Aorta (tissue), 5 donors: ENCODE measurements at places on chromosomes 5 and 9.
A peak's percentile ranks its signal among the peaks of the same experiment; 100 is the strongest.

GRCh38 chr5:149156435-149157083 lies 15.3 kb downstream of the ABLIM3 start:
- H3K27me3 ChIP-seq: no peaks in the 10 kb centered on the region
- no peak overlapping the region for H3K27ac ChIP-seq
- no peak overlapping the region for H3K4me3 ChIP-seq
- H3K4me1 ChIP-seq: peaks cover 4% of the 10 kb centered on the region
- H3K36me3 ChIP-seq: no peaks in the 10 kb centered on the region
- no peak for DNase-seq

DNA sequence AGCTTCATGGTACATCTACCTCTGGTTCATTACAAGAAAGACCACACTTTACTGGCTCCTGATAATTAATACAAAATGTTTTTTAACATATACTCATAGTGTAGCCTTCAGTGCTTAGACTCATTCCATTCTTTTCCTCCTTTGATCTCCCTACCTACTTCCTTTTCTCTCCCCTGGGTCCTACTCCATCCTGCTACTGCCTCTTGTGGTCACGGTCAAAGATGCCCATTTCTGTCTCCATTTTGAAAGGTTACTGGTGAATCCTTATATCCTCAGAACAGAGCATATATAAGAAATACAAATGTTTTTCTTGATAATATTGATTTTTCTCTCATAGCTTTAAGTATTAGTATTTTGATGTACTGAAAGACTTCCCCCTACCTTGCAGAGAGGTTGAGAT lies 375.9 kb downstream of the ARRDC3 start:
- H3K4me1 ChIP-seq: no peaks in the 10 kb centered on the region
- H3K27ac ChIP-seq: no peak overlapping the region
- no peaks in the 10 kb centered on the region for H3K36me3 ChIP-seq
- no peak for DNase-seq

GRCh38 chr5:167937635-167937998 lies 353.8 kb upstream of the WWC1 start:
- H3K4me1 ChIP-seq: peaks cover 2% of the 10 kb centered on the region
- no peak overlapping the region for H3K4me3 ChIP-seq
- H3K27me3 ChIP-seq: peaks cover 2% of the 10 kb centered on the region
- no peak overlapping the region for H3K27ac ChIP-seq
- no peak for DNase-seq
- H3K36me3 ChIP-seq: no peaks in the 10 kb centered on the region

DNA sequence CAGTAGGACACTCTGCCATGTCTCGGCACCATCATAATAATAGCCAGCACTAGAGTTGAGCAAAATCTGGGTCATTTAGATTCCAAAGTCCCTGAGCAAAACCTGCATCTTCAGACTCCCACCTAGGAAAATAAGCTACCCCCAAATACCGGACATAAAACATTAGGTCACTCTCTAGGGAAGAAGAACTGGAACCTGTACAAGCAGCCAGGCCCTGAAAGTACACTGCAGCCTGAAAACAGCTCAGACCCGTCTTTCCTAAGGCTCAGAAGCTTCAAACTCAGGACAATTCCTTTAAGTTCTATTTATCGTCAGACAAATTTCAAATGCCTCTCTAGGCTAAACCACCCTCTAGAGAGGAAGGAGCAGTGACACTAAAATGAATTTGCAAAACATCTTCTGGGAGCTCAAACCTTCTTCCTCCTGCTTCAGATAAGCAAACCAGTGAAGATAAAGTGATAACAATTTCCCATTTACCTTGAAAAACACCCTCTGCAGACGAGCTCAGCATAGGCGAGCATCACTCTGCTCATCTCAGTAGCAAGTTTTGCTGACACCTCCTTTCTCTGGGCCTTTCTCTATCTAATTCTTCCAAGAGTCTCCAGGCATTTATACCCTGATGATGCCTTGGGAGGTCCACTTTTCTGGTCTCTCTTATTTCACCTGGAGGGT lies 34.0 kb downstream of the ADAM19 start:
- no peaks in the 10 kb centered on the region for H3K27me3 ChIP-seq
- no peak for DNase-seq
- peaks cover 5% of the 10 kb centered on the region for H3K4me1 ChIP-seq
- peak overlapping the region; percentile 29 for H3K27ac ChIP-seq
- no peaks in the 10 kb centered on the region for H3K36me3 ChIP-seq

DNA sequence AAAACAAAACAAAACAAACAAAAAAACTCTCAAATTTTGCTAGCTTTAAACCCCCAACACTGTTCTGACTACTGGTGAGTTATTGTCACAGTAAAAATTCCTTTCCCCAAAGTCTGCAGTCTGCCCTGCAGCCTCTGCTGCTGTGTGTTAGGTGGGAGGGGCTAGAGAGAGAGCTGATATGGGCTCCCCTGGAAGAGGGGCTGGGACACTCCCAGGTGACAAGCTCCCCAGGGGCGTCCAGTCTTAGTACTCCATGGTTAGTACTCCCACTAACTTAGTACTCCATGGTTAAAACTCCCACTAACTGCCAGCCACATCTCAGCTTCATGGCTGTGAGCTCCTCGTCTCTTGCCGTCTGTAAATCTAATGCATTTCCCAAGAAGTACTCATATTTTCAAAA lies 191.9 kb downstream of the FANCC start:
- H3K4me3 ChIP-seq: no peak overlapping the region
- no peak for DNase-seq
- no peaks in the 10 kb centered on the region for H3K27me3 ChIP-seq

GRCh38 chr5:1526681-1527131 lies 2.9 kb upstream of the LPCAT1 start:
- no peaks in the 10 kb centered on the region for H3K27me3 ChIP-seq
- peak; percentile 38 for DNase-seq
- no peaks in the 10 kb centered on the region for H3K4me1 ChIP-seq
- H3K4me3 ChIP-seq: no peak overlapping the region
- no peak overlapping the region for H3K27ac ChIP-seq

GRCh38 chr9:97961361-97961760 lies 21.8 kb upstream of the ANP32B start:
- H3K27ac ChIP-seq: no peak overlapping the region
- H3K4me3 ChIP-seq: no peak overlapping the region
- H3K36me3 ChIP-seq: no peaks in the 10 kb centered on the region
- no peaks in the 10 kb centered on the region for H3K4me1 ChIP-seq

GRCh38 chr9:2419347-2419746 lies 202.2 kb upstream of the VLDLR start:
- no peak for DNase-seq
- no peak overlapping the region for H3K4me3 ChIP-seq
- no peaks in the 10 kb centered on the region for H3K27me3 ChIP-seq
- no peak overlapping the region for H3K27ac ChIP-seq
- no peaks in the 10 kb centered on the region for H3K36me3 ChIP-seq

DNA sequence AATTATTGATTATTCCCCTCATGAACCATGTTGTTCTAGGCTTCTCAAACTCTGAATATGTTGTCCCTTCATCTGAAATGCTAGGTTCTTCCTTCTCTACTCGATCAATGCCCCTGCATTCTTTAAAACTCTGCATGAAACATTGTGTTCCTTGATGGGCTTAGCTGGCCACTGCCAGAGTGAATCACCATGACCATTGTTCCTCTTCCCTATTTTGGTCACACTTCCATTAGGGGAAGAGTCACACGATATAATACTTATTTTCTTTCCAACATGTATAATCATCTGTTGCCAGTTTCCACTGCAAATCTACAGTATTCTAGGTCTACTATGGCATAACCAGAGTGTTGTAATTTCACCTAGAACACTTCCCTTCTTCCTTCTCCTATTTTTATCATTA lies 247.9 kb downstream of the TRPM3 start:
- H3K4me3 ChIP-seq: no peak overlapping the region
- H3K36me3 ChIP-seq: no peaks in the 10 kb centered on the region
- H3K4me1 ChIP-seq: no peaks in the 10 kb centered on the region
- no peak overlapping the region for H3K27ac ChIP-seq
- H3K27me3 ChIP-seq: no peaks in the 10 kb centered on the region
- DNase-seq: no peak

GRCh38 chr5:147968855-147969254 lies 62.5 kb upstream of the C5orf46 start:
- DNase-seq: no peak
- no peaks in the 10 kb centered on the region for H3K4me1 ChIP-seq
- H3K27me3 ChIP-seq: no peaks in the 10 kb centered on the region
- H3K36me3 ChIP-seq: no peaks in the 10 kb centered on the region
- H3K4me3 ChIP-seq: no peak overlapping the region
- H3K27ac ChIP-seq: no peak overlapping the region

DNA sequence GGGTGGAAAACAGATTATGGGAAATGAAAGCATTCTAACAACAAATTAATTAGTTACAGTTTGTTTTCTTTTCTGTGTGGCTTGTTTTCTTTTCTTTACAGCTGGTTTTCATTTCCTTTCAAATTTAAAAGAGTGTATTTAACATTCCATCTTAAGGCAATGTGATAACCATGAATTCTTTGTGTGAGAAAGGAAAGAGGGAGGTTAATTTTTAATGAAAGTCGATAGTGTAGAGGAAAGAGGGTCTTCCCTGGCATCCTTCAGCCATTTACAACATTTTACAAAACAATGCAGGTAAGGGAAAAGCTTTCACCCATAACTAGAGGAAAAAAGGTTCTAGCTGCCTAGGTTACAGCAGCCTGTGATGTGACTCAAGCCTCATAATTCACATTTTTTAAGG lies 43.9 kb upstream of the IL33 start:
- H3K27me3 ChIP-seq: no peaks in the 10 kb centered on the region
- no peak for DNase-seq
- H3K27ac ChIP-seq: no peak overlapping the region
- no peak overlapping the region for H3K4me3 ChIP-seq
- no peaks in the 10 kb centered on the region for H3K36me3 ChIP-seq

DNA sequence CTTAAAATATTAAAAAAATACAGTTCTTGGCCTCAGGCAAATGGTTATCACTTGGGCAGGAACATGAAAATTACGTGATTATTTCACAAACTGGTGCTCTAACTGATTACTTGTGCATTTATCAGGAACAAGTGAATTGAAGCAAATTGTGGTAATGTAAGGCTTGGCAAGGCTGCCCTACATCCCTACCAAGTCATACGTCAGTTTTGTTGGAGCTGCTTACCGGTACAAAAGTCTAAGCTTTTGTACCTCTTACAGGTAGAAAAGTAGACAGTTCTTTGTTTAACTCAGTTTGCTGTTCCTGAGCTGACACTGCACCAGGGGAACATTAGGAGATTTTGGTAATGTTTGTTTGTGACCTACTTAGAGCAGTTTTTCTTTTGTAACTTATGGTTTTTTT lies 2.2 kb downstream of the G3BP1 start:
- no peaks in the 10 kb centered on the region for H3K27me3 ChIP-seq
- peak overlapping the region; percentile 11 for H3K4me3 ChIP-seq
- H3K27ac ChIP-seq: no peak overlapping the region
- H3K36me3 ChIP-seq: peaks cover 2% of the 10 kb centered on the region
- no peak for DNase-seq
- no peaks in the 10 kb centered on the region for H3K4me1 ChIP-seq

- H3K36me3 ChIP-seq: no peaks in the 10 kb centered on the region
- H3K4me3 ChIP-seq: no peak overlapping the region
- H3K27ac ChIP-seq: no peak overlapping the region
- H3K4me1 ChIP-seq: peaks cover 13% of the 10 kb centered on the region
- DNase-seq: no peak
Measured at GRCh38 chr5:88816195-88816594, 66.8 kb downstream of the MEF2C start.

- no peak overlapping the region for H3K4me3 ChIP-seq
- H3K36me3 ChIP-seq: no peaks in the 10 kb centered on the region
- H3K27ac ChIP-seq: no peak overlapping the region
- H3K27me3 ChIP-seq: no peaks in the 10 kb centered on the region
- H3K4me1 ChIP-seq: no peaks in the 10 kb centered on the region
Measured at GRCh38 chr5:83026930-83027687, 50.1 kb downstream of the TMEM167A start.

DNA sequence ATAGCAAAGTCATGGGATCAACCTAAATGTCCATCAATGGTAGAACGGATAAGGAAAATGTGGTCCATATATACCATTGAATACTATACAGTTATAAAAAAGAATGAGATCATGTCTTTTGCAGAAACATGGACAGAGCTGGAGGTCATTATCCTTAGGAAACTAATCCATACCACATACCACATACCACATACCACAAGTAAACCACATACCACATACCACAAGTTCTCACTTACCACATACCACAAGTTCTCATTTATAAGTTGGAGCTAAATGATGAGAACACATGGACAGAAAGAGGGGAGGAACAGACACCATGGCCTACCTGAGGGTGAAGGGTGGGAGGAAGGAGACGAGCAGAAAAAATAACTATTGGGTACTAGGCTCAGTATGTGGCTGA lies 154.6 kb upstream of the GHR start:
- no peaks in the 10 kb centered on the region for H3K36me3 ChIP-seq
- no peaks in the 10 kb centered on the region for H3K4me1 ChIP-seq
- no peaks in the 10 kb centered on the region for H3K27me3 ChIP-seq
- no peak overlapping the region for H3K4me3 ChIP-seq

- DNase-seq: no peak
- no peak overlapping the region for H3K4me3 ChIP-seq
- H3K36me3 ChIP-seq: no peaks in the 10 kb centered on the region
- H3K27ac ChIP-seq: no peak overlapping the region
- H3K27me3 ChIP-seq: no peaks in the 10 kb centered on the region
Measured at GRCh38 chr5:56167519-56167918, 65.6 kb downstream of the ANKRD55 start.

GRCh38 chr9:976258-976942 lies at the start of gene DMRT3:
TSS of gene DMRT3 (plus strand) at chr9:976655. CDS start at chr9:977002, 347 bp downstream.
- no peak within 1 kb of the TSS for H3K27ac ChIP-seq
- no peaks in the 10 kb centered on the region for H3K36me3 ChIP-seq
- no peak for DNase-seq
- no peaks in the 10 kb centered on the region for H3K27me3 ChIP-seq
- no peaks in the 10 kb centered on the region for H3K4me1 ChIP-seq
- no peak within 1 kb of the TSS for H3K4me3 ChIP-seq

GRCh38 chr9:112542593-112543292 lies 56.1 kb downstream of the KIAA1958 start:
- H3K27ac ChIP-seq: no peak overlapping the region
- DNase-seq: no peak
- no peaks in the 10 kb centered on the region for H3K36me3 ChIP-seq
- H3K27me3 ChIP-seq: no peaks in the 10 kb centered on the region
- H3K4me1 ChIP-seq: no peaks in the 10 kb centered on the region
- no peak overlapping the region for H3K4me3 ChIP-seq

- H3K4me1 ChIP-seq: peaks cover 4% of the 10 kb centered on the region
- H3K4me3 ChIP-seq: no peak overlapping the region
- no peak overlapping the region for H3K27ac ChIP-seq
- no peak for DNase-seq
- H3K36me3 ChIP-seq: no peaks in the 10 kb centered on the region
Measured at GRCh38 chr5:15669826-15670225, 169.8 kb downstream of the FBXL7 start.

GRCh38 chr5:154162539-154163151 lies 27.9 kb upstream of the GALNT10 start:
- H3K36me3 ChIP-seq: no peaks in the 10 kb centered on the region
- no peaks in the 10 kb centered on the region for H3K27me3 ChIP-seq
- no peak for DNase-seq
- H3K27ac ChIP-seq: no peak overlapping the region
